Liver (tissue), 10 donors: ENCODE measurements at places on chromosomes 3 and 15. TPM values are rescaled to one million over a fixed set of nuclear protein-coding genes. Genes with fewer than 3 reads are reported as not detected.

GRCh38 chr3:114079761-114080160, 23.2 kb downstream of the QTRT2 start:
- no peaks in the 10 kb centered on the region for H3K4me1 ChIP-seq
- H3K27ac ChIP-seq, result no peak overlapping the region
- no peak overlapping the region for H3K4me3 ChIP-seq
- peaks cover 11% of the 10 kb centered on the region for H3K36me3 ChIP-seq

- H3K27me3 ChIP-seq, result no peaks in the 10 kb centered on the region
- no peak overlapping the region for H3K4me3 ChIP-seq
- no peak overlapping the region for H3K27ac ChIP-seq
- DNase-seq, result no peak
- no peaks in the 10 kb centered on the region for H3K36me3 ChIP-seq
- no peaks in the 10 kb centered on the region for H3K4me1 ChIP-seq
Observed at GRCh38 chr3:112115161-112115739, 17.8 kb downstream of the GCSAM start.

DNA sequence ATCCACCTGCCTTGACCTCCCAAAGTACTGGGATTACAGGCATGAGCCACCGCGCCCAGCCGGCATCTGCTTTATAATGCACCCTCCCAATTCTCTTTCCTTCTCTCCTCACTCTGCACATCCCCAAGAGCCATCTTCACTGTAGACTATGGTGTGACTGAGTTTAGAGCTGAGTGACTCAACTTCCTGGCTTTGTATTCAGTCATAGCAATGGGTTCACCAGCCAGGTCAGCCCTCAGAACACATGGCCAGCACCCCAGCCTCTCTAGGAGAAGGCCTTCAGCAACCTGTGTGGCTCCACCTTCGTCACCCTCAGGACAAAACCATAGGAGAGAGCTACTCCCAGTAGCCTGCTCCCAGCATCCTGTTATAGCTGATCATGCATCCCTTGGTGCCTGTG, 33.0 kb downstream of the ARID3B start:
- H3K4me1 ChIP-seq, result no peaks in the 10 kb centered on the region
- H3K4me3 ChIP-seq, result no peak overlapping the region
- H3K27me3 ChIP-seq, result no peaks in the 10 kb centered on the region
- peaks cover 19% of the 10 kb centered on the region for H3K36me3 ChIP-seq
- H3K27ac ChIP-seq, result no peak overlapping the region
- DNase-seq, result no peak

GRCh38 chr3:77605308-77605707, 565.4 kb downstream of the ROBO2 start:
- H3K4me3 ChIP-seq, result no peak overlapping the region
- no peak overlapping the region for H3K27ac ChIP-seq
- no peak for DNase-seq
- H3K27me3 ChIP-seq, result no peaks in the 10 kb centered on the region

DNA sequence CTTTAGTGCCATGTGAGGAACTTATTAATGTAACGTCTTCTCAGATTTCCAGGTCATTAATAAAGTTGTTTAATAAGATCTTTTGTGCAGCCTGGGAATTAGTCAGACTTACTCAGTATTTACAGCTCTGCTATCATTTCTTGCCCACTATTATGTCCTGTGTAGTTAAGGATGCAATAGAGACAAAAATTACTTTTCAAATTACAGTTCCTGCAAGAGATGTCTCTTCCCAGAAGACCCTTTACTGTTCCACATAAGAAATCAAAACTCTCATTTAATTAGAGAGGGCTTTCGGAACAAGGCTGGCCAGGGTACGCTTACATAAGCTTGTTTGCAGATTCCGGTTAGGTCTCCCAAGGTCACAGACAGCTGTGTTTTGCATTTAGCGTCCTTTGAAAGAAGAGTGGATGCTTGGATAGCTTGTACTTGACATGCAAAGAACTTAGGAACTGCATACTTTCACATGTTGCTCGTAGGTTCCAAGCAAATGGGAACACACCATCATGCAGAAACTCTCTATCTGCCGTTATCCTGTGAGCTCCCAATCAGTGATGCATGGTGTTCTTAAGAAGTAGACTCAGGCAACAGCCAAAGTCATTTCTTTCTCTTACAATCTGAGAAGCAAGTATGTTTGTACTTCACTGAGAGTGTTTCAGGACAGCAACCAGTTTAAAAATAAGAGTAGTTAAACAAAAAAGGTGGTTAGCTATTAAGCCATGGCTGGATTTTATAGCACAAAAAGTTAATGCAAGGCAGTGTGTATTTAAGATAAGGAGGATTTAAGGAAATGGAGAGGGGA, 37.4 kb downstream of the FILIP1L start:
- DNase-seq, result no peak
- no peaks in the 10 kb centered on the region for H3K36me3 ChIP-seq
- no peak overlapping the region for H3K4me3 ChIP-seq
- H3K27me3 ChIP-seq, result no peaks in the 10 kb centered on the region
- peak overlapping the region; percentile 29 for H3K27ac ChIP-seq

- DNase-seq, result no peak
- no peak overlapping the region for H3K4me3 ChIP-seq
- H3K27me3 ChIP-seq, result peaks cover 3% of the 10 kb centered on the region
- no peaks in the 10 kb centered on the region for H3K36me3 ChIP-seq
Observed at GRCh38 chr3:153084431-153084830, 77.6 kb upstream of the RAP2B start.

- DNase-seq, result no peak
- no peaks in the 10 kb centered on the region for H3K36me3 ChIP-seq
- H3K27me3 ChIP-seq, result no peaks in the 10 kb centered on the region
Observed at GRCh38 chr3:152254041-152254440, 14.7 kb upstream of the MBNL1 start.

DNA sequence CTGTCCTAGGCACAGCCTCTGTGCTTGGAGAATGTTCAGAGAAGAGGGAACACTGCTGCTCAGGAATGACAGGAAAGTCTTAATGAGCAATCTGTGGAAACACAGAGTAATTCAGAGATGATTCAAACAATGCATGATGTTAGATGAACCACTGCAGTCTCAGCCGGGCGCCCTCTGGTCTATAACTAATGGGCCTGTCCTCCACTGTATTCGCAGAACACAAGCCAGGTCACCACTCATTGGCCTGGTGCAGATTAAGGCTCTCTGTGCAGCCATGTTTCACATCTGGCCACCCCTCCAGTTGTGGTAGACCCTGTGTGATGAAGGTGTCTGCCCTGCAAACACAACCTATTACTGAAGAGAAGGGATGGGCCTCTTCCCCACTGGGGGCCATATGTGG, 281.7 kb upstream of the ROPN1 start:
- H3K36me3 ChIP-seq, result no peaks in the 10 kb centered on the region
- no peaks in the 10 kb centered on the region for H3K27me3 ChIP-seq
- no peak overlapping the region for H3K27ac ChIP-seq
- H3K4me1 ChIP-seq, result peaks cover 2% of the 10 kb centered on the region

DNA sequence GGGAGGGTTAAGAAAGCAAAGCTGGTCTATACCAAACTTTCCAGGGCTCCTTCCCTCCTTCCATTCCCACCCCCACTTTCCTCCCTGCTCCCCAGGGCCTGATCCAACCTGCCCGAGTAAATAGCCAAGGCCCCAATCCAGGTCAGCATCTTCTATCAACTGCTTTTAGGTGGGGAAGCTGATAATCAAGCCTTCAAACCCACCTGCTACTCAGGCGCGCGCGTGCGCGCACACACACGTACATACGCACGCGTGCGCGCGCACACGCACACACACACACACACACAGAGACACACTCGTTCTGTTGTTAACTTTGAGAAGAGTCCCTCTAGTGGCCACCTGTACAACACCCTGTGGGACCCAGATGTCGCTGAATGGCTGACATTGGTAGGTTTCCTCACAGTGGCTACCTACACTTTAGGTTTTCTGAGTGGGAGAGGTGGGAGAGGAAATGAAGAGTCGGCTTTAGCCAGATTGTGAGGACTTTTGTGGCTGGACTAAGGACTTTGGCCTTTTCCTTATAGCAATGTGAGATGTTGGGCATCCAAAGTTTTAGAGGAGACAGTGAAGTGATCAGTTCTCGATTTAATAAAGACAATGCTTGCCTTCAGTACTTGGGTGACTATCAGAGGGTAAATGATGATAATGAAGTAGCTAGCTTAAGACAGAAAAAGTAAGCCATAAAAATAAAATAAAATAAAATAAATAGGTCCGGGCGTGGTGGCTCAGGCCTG, 179.9 kb upstream of the C2CD4B start:
- H3K4me1 ChIP-seq, result no peaks in the 10 kb centered on the region
- DNase-seq, result peak; percentile 45
- peak overlapping the region; percentile 38 for H3K4me3 ChIP-seq

GRCh38 chr3:130557336-130558035, 40.5 kb downstream of the COL6A6 start:
- no peak for DNase-seq
- no peak overlapping the region for H3K27ac ChIP-seq
- no peak overlapping the region for H3K4me3 ChIP-seq
- H3K4me1 ChIP-seq, result no peaks in the 10 kb centered on the region
- H3K36me3 ChIP-seq, result no peaks in the 10 kb centered on the region

DNA sequence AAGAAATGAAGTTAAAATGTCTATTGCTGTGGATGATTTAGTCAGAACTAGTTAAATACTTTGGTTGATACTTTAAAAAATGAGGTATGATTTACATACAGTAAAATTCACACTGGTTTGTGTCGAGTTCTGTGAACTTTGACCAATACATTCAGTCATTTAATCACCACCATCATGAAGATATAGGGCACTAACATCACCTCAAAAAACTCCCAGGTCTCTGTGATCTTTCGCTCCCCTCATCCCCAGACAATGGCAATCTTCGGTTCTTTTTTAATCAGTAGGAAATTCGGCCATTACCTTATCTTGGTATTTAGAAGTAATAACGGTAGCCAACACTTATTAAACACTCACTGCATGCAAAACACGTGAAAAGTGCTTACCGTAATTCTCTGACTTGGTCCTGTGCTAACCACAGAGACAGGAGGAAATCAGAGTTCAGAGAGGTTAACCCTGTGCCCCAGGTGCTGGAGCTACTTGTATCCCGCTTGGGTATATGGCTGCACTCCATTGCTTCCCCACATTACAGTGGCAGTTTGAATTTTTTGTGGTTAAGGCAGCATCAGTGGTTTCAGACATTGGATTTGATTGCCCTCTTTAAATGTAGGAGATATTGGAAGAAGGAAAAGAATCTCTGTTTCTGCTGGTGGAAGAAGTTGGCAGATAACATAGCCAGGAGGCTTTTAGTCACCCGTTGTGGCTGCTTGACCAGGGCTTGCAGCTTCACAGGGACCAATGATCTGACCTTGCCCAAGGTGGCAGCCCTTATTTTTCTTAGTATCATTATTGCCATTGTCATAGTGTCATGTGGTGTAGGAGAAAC, 4.2 kb downstream of the PLCL2 start:
- H3K27ac ChIP-seq, result no peak overlapping the region
- H3K4me3 ChIP-seq, result no peak overlapping the region
- no peaks in the 10 kb centered on the region for H3K36me3 ChIP-seq
- no peaks in the 10 kb centered on the region for H3K27me3 ChIP-seq
- DNase-seq, result no peak

DNA sequence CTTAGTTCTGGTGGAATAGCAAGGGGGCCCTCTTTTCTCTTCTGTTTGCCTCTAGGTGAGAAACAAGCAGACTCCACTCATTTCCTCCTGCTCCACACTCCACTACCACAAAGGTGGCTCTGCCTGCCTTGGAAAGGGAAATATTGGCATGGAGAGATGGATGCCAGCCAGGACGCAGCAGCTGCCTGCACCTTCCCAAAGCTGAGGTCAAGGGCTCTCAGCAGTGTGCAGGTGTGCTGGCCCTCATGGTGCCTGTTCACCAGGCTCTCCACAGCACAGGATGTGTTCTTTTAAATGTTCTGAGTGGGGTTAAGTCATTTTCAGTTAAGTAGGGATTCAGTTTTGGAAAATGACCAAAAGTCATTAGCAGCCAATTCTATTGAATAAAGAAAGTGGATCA, 211.2 kb upstream of the STRIT1 start:
- H3K4me3 ChIP-seq, result no peak overlapping the region
- no peaks in the 10 kb centered on the region for H3K27me3 ChIP-seq
- no peaks in the 10 kb centered on the region for H3K36me3 ChIP-seq
- DNase-seq, result no peak
- H3K27ac ChIP-seq, result no peak overlapping the region

DNA sequence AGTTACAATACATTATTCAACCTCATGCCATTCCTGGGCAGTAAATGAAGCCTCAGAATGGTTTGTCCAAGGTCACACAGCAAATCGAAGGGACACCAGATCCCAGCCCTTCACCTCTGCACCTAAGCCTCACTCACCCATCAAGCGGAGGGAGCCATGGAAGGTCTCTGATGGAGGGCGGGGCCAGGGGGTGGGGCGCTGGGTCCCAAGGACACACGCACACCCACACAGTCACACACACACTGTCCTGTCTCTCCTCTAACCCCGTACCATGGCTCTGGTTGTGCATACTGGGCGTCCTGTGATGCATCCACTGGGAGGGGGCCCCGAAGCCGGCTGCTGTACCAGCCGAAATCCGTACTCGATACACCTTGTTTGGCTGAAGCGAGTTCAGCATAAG, 15.3 kb upstream of the IGDCC3 start:
- no peak overlapping the region for H3K4me3 ChIP-seq
- no peaks in the 10 kb centered on the region for H3K4me1 ChIP-seq
- no peaks in the 10 kb centered on the region for H3K27me3 ChIP-seq

DNA sequence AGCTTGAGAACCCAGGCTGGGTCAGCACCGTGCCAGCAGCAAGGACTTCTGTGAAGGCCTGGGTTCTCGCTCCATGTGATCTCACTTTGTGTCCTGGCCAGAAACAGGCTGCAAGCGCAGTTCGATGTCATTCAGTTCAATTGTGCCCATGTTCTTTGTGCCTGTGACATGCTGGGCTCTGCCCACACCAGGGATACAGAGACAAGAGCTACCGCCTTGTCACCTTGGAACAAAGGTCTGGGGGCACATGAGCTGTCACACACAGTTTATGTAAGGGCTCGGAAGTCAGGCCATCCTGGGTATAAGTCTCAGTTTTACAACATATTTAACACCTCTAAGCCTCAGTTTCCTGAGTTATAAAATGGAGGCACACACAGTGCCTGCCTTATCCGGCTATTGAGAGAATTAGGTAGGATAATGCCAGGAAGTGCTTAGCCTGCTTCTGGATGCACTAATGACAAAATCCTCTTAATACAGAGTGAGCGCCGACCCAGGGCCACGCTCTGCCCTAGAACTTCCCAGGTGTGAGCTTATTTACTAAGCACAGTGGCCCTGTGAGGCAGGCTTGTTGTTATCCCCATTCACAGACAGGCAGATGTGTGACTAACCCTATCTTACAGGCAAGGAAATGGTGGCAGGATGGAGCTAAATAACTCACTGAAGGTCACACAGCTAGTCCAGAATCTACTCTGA, 50.4 kb upstream of the LIMD1 start:
- no peak overlapping the region for H3K4me3 ChIP-seq
- H3K36me3 ChIP-seq, result no peaks in the 10 kb centered on the region
- peaks cover 56% of the 10 kb centered on the region for H3K4me1 ChIP-seq
- H3K27ac ChIP-seq, result peak overlapping the region; percentile 80
- DNase-seq, result no peak

DNA sequence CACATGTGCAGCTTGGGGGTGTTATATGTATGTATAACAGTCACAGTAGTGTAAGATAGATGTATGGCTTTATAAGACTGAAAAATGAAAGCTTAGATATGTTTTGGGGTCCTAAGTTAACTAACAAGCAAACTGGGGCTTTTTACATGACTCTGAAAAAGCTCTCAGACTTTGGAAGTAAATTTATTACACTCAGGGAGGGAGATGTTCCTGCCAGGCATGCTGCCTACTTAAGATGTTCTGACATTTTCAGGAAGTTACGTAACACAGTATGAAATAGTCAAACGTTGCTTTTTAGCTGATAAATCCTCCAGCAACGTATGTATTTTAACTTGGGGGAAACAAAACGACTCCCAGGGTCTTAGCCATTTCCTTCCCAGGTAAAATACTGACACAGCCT, 1.7 kb upstream of the IFT57 start:
- DNase-seq, result no peak
- no peaks in the 10 kb centered on the region for H3K36me3 ChIP-seq
- no peaks in the 10 kb centered on the region for H3K27me3 ChIP-seq
- H3K27ac ChIP-seq, result no peak overlapping the region
- no peak overlapping the region for H3K4me3 ChIP-seq

INKA1 gene
- 4.2 TPM for total RNA-seq

ZMYND10 gene
- 0.09 TPM for total RNA-seq
